ENCODE measurements at places on chromosomes 12 and 14.

GRCh38 chr12:90428465-90428864, 526.5 kb downstream of the CCER1 start:
- DNase-seq = no peak

DNA sequence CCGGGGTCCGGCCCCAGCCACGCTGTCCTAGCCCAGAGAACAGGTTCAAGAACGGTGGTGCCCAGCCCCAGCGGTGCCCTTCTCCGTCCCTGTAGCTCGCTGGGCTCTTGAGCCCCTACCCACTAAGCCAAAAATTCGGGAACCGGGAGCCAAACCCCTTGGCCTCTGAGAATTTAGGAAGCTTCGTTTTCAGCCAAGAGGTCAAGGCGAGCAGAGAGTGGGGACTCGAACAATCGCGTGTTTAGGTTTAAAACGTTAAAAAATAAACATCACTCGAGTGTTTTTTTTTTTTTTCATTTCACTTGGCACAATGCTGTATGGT, 6.2 kb downstream of the SIX1 start:
- no peak for DNase-seq

DNA sequence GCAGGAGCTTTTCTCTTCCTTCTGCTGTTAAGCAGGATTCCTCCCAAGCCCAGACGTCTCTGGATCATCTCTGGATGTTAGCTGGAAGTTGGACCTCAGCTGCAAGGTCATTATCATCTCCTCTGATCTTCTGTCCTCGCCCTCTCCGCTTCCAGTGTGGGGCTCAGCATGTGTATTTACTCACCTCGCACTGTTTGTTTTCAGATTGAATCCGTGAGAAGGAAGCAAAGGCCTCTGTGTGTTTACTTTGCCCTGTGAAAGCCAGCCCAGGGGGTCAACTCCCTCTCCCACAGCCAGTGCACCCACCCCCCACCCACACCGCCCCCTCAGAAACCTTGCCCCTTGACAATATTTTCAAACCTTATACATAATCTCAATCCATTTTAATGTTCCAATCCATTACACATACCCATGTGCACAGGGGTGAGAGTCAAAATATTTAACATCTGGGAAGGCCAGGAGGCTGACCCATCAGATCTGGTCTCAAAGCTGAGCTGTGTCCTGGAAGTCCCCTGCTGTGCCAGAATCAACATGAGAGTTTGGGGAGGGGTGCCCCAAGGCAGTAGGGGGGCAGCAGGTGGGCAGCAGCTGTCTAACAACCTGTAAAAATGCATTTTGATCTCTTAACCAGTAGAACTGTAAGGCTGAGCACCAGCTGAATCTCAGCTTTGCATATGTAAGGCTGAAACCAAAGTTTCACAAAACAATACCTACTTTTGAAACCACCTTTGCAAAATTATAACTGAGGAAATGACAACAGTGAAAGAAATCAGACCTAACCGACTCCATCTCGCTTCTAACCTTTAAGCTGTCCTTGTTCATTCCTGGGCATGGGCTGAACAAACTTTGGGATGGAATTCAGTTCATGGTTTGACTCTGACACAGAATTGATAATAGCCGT, 157.9 kb downstream of the ZNF664 start:
- DNase-seq = peak; percentile 75

DNA sequence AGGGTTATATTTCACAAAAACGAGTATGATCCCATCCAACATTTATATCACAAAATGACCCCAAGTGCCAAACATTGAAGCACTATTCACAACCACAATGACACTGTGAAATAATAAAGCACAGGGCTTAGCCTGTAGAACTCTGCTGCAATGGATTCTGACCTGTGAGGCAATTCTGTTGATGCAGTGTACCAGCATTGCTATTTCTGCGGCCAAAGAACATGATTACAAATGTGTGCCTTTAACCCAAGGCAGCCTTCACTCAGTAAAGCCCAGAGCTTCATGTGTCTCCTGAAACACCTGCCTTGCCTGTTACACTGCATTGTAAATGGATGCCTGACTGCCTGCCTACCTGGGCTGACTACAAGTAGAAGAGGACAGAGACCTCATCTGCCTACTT, 158.0 kb downstream of the PPM1H start:
- DNase-seq = no peak

- DNase-seq = peak; percentile 33
Measured at GRCh38 chr14:54529811-54530210, 20.1 kb downstream of the CGRRF1 start.

GRCh38 chr14:103594265-103594664, 31.5 kb downstream of the COA8 start:
- DNase-seq = peak; percentile 85

- DNase-seq = no peak
Measured at GRCh38 chr12:127363392-127363791, 903.6 kb upstream of the TMEM132C start.

DNA sequence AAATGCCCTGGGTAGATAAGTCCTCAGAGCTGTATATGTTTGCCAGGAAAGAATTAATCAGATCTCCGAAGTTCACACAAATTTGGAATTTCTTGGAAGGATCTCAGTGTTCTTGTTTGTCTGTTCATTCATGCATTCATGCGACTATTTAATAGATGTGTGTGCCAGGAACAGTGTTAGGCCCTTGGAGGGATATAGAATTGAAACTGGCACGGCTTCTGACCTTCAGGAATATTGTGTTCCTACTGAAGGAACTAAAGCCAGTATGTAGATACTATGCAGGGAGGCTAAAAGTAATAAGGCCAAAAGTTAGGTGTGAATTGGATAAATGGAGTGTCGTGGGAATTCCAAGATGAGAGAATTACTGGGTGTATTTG, 166.0 kb upstream of the NOS1 start:
- no peak for DNase-seq

DNA sequence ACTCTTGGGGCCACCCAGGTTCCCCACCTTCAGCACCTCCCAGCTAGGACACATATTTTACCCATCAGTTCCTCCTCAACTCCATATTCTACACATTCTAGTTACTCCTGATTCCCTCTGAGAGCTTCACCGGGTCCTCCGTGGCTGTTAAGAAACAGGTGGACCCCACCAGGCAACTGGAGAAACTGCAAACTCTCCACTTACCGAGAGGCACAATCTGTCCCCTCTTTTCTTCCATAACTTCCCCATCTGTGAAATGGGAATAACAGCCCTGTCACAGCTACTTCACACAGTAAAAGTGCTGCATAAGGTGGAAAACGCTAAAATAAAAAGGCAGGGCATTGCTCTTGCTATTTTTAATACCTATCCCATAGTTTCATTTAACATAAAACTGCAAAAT, 1.5 kb downstream of the SLC7A8 start:
- DNase-seq = no peak

DNA sequence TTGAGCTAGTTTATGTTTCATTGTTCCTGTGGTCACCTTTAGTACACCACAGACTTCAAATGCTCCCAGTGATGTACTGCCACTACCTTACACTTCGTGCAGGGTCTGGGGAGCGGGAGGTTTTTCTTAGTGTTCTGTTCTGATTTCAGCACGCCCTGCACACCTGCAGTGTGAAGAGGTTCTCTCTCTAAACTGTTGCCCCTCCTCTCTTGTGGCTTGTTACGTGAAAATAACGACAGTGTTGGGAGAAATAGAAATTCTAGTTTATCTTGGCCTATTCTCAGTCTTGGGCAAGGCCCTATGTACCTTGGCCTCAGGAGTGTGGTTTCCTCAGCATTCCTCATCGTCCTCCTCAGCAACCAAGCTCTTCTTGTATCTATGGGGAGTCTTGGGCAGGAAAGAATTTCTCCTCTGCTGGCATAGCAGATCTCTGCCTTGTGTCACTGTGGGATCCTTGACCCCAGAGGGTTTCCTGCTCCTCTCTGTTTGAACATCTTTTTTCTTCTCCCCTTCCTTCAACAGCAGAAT, 48.6 kb downstream of the EIF2S3B start:
- DNase-seq = no peak

DNA sequence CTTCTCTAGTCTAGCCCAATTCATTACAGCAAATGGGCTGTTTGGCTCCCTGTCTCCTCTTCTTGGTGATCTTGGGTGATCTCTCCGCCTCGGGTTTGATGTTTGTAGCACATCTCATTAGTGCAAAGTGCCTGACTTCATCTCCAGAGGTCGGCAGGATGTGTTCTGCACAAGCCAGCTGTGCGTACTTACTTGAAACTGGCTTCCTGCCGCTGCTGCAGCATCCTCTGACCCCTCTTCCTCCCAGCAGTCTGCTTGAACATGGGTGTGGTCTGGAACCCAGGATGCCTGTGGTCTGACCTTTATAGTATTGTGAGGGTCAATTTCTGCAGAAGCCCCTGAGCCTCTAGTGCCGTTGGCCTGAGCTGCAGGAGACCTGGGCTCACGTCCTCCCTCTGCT, 99.2 kb downstream of the BEGAIN start:
- DNase-seq = no peak

DNA sequence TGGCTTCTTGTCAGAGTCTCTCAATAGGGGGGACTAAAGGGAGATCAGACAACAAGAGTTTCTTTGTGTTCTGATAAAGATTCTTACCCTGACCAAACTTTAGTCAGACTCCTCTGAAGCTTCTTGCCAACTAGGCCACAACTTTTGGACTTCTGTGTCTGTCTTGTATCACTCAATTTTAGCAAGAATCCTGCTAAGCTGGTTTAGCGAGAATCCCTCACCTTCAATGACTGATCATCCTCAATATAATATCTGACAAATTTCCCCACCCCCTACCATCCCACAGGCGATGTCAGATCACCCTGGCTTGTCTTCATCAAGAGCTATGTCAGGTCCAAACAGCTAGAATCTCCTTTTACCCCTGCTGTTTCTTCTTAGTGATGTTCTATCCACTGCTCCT, 215.2 kb downstream of the RASSF9 start:
- DNase-seq = no peak

DNA sequence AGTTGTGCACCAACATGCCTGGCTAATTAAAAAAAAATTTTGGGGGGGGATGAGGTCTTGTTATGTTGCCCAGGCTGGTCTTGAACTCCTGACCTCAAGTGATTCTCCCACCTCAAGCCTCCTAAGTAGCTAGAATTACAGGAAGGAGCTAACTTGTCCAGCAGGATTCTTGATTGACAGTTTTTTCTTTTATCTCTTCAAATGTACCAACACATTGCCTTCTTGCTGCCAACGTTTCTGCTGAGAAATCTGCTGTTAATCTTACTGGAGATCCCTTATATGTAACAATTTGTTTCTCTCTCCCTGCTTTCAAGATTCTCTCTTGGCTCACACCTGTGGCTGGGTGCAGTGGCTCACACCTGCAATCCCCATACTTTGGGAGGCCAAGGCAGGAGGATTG, 22.4 kb upstream of the MARK3 start:
- no peak for DNase-seq

DNA sequence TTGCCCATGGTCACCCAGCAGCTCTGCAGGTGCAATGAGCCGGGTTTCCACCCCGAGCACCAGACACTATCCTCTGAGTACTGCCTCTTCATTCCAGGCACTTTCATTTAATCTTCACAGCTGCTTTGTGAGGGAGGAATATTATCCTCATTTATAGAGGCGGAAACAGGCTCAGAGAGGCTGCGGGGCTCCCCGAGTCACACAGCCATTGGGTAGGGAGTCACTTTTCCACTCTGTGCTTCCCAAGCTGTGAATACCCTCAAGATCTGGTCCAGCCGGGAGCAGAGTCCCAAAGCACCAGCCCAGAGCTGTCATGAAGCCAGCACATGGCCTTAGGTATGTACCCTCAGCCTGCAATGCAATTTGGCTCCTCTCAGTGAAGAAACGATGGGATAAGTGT, 51.7 kb upstream of the RIN3 start:
- DNase-seq = no peak
